Adrenal gland (tissue), 19 donors: ENCODE measurements at places on chromosomes 2 and 18. TPM values are rescaled to one million over a fixed set of nuclear protein-coding genes. Genes with fewer than 3 reads are reported as not detected.

The CCDC74B gene
- 4.5 TPM for total RNA-seq

The CHRND gene
- total RNA-seq = 0.19 TPM

The OSR1 gene
- total RNA-seq = 0.61 TPM

The DSG1 gene
- not detected for total RNA-seq

The ABCB11 gene
- 0.35 TPM for total RNA-seq

The SERPINB3 gene
- total RNA-seq = not detected

The DNAJB2 gene
- total RNA-seq = 140 TPM

The MREG gene
- total RNA-seq = 11.1 TPM

The ACMSD gene
- total RNA-seq = 1.9 TPM

The POU3F3 gene
- total RNA-seq = 0.14 TPM

The TMEFF2 gene
- total RNA-seq = 1.8 TPM

The LIMS2 gene
- 11.7 TPM for total RNA-seq

The MC5R gene
- total RNA-seq = not detected

The FOXI3 gene
- total RNA-seq = not detected

The UGT1A3 gene
- not detected for total RNA-seq

The STPG4 gene
- not detected for total RNA-seq

The CPS1 gene
- total RNA-seq = 1.4 TPM

The EML6 gene
- total RNA-seq = 6.5 TPM

The LRRC30 gene
- not detected for total RNA-seq

The DPP4 gene
- 15.0 TPM for total RNA-seq

The UGT1A10 gene
- total RNA-seq = not detected
